ENCODE measurements at places on chromosomes 6 and 20.

GRCh38 chr20:10555865-10556308, 117.9 kb downstream of the JAG1 start:
- no peak for DNase-seq

- DNase-seq: peak; percentile 8
Observed at GRCh38 chr20:32979201-32979998, 24.8 kb downstream of the SUN5 start.

- no peak for DNase-seq
Observed at GRCh38 chr20:37969949-37970855, 63.1 kb downstream of the TTI1 start.

- DNase-seq: no peak
Observed at GRCh38 chr20:53337390-53338101, 256.1 kb downstream of the ZNF217 start.

DNA sequence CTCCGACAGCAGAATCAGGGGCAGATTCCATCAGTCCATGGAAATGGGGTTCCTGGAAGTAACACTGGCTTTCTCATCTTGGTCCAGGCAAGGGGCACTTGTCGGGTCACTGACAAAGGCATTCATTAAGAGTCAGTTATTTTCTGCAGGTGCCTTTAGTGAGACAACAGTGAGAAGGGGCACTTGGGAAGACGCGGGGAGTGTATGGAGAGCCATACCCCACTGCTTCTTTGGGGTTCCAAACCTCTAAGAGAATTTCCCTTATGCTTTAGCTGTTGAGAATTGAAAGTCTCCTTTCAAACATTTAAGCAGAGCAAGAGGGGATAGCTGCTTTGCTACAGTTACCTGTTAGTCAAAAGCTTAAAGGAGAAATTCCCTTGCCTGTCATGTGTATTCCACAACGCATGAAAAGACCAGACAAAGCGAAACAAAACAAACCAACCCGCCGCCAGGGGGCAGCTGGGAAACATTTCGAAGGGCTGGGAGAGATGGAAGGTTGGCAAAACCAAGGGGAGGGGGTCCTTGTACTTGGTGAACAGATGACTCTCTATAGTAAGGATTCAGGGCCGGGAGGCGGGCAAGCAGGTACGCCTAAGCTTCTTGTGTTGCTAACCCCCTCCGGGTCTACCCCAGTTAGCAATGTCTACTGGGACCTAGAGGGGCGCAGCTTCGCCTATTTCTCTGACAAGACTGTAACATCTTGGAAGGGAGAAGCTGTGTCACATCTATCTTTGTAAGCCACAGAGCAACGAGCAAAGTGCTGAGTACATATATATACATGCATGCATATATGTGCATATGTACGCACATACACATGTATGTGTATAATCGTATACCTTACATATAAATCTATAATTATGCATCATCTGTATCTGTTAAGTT, 474.9 kb upstream of the AGPAT4 start:
- no peak for DNase-seq

Measured in activated T-cell treated with anti-CD3 and anti-CD28 coated beads, Interleukin-2, amount 50 U/mL, for 1 hour (primary cell).